ENCODE measurements at places on chromosomes 13 and 19.

DNA sequence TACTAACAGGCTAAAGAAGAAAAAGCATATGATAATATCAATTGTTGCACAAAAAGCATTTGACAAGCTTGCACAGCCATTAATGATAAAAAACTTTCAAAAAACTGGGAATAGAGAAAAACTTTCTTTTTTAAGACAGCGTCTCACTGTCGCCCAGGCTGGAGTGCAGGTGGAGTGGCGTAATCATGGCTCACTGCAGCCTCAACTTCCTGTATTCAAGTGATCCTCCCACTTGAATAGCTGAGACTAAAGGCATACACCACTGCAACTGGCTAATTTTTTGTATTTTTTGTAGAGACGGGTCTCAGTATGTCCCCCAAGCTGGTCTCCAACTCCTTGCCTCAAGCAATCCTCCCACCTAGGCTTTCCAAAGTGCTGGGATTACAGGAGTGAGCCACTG, 382.8 kb downstream of the TSHZ3 start:
- DNase-seq = no peak

DNA sequence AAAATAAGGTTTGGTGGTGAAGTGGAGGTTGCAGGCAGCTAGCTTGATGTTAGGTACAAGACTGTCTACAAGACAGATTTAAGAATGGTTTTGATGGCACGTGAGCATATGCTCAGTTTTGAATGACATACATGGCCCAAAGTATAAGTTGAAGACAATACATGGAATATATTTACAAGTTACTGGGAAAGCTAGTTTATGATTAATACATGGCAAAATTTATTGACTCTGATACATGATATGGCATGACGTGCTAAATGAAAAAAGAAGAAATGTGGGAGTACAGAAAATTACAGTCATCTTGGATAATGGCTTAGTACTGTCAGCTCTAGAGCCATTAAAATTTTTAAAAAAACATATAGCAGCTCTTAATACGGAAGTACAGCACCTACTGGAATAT, 4.4 kb downstream of the KLF5 start:
- DNase-seq = no peak

- DNase-seq = peak; percentile 63
These were observed 57.8 kb downstream of the GGACT start for GRCh38 chr13:100530671-100531213.

DNA sequence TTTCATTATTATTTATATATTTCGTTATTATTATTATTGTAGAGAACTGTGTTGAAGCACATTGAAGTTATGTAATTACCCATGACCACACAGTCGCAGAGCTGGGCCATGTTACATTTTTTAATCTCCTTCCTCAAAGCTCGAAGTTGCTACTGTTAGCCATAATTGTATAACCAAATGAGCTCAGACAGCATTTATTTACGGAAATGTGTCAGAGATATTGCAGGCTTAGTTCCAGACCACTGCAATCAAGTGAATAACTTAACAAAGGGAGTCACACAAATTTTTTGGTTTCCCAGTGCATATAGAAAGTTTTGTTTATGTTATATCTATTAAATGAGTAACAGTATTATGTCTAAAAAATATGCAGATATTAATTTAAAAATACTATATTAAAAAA, 147.1 kb upstream of the SLITRK1 start:
- no peak for DNase-seq

DNA sequence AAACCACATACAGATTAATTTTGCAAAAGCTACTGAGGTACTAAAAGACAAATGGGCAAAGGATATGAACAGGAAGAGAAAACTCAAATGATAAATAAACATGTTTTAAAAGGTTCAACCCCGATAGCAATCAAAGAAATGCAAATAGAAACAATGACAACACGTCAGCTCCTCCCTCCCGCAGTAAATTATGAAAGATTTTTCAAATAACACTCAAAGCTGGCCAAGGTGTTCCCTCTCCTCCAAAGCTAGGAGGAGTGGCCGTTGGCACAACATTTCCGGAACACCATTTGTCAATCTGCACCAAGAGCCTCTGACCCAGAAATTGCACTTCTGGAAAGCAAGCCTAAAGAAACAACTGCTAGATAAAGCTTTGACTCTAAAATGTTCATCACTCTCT, 28.3 kb downstream of the INSR start:
- DNase-seq = no peak

- DNase-seq = no peak
These were observed 31.4 kb downstream of the SMAD9 start for GRCh38 chr13:36888645-36889044.

GRCh38 chr13:110876609-110877008, 38.3 kb downstream of the ANKRD10 start:
- DNase-seq = no peak

GRCh38 chr13:81848291-81848690, 1507.4 kb upstream of the SPRY2 start:
- no peak for DNase-seq

DNA sequence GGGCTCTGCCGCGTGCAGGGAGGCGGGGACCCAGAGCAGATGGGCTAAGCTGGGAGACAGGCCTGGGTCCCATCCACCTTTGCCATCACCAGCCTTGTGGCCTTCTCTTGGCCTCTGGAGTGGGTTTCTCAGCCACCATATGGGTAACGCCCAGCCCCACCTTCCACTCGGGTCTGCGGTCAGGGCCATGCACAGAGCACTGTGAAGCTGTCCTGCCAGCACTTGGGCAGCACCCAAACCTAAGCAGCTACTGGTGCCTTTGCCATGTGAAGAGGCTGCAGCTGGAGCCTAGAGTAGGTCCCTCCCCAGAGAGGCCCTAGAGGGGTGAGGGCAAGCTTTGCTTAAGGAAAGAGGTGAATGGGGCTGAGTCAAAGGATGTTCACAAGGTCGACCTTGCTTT, 24.1 kb upstream of the NPAS1 start:
- no peak for DNase-seq

GRCh38 chr13:75612354-75612753, 23.8 kb upstream of the LMO7 start:
- DNase-seq = no peak

GRCh38 chr13:98397221-98397620, 179.7 kb downstream of the STK24 start:
- no peak for DNase-seq

GRCh38 chr13:99854366-99854765, 117.2 kb downstream of the ZIC5 start:
- no peak for DNase-seq

GRCh38 chr13:32264407-32264806, 50.8 kb downstream of the ZAR1L start:
- no peak for DNase-seq

GRCh38 chr13:28338006-28338574, 156.8 kb downstream of the FLT1 start:
- no peak for DNase-seq
